ENCODE measurements at places on chromosomes 3 and 15. TPM values are rescaled to one million over a fixed set of nuclear protein-coding genes. Genes with fewer than 3 reads are reported as not detected.

GRCh38 chr15:60134609-60135008, 130.5 kb downstream of the FOXB1 start:
- no peak for DNase-seq
- no peak overlapping the region for H3K4me3 ChIP-seq
- no peaks in the 10 kb centered on the region for H3K4me1 ChIP-seq
- H3K27me3 ChIP-seq = peaks cover 3% of the 10 kb centered on the region
- H3K27ac ChIP-seq = no peak overlapping the region

- no peak overlapping the region for H3K4me3 ChIP-seq
- no peak for DNase-seq
- H3K27ac ChIP-seq = no peak overlapping the region
- H3K27me3 ChIP-seq = no peaks in the 10 kb centered on the region
Observed at GRCh38 chr15:29792426-29793159, 29.7 kb downstream of the TJP1 start.

GRCh38 chr3:143902210-143902609, 53.9 kb upstream of the SLC9A9 start:
- no peaks in the 10 kb centered on the region for H3K27me3 ChIP-seq
- no peaks in the 10 kb centered on the region for H3K4me1 ChIP-seq
- no peak overlapping the region for H3K27ac ChIP-seq
- no peak overlapping the region for H3K4me3 ChIP-seq
- DNase-seq = no peak

GRCh38 chr3:157518881-157519280, 15.7 kb upstream of the VEPH1 start:
- H3K36me3 ChIP-seq = no peaks in the 10 kb centered on the region
- no peak overlapping the region for H3K4me3 ChIP-seq
- H3K4me1 ChIP-seq = no peaks in the 10 kb centered on the region
- no peak for DNase-seq
- no peak overlapping the region for H3K27ac ChIP-seq

- no peak for DNase-seq
- no peaks in the 10 kb centered on the region for H3K4me1 ChIP-seq
- no peak overlapping the region for H3K4me3 ChIP-seq
- H3K27ac ChIP-seq = no peak overlapping the region
- H3K36me3 ChIP-seq = no peaks in the 10 kb centered on the region
- H3K27me3 ChIP-seq = no peaks in the 10 kb centered on the region
Observed at GRCh38 chr15:92772626-92773244, 117.2 kb upstream of the FAM174B start.

- H3K36me3 ChIP-seq = no peaks in the 10 kb centered on the region
- H3K27me3 ChIP-seq = peaks cover 92% of the 10 kb centered on the region
- H3K27ac ChIP-seq = no peak overlapping the region
Observed at GRCh38 chr15:89362203-89363101, 27.8 kb upstream of the POLG start.

DNA sequence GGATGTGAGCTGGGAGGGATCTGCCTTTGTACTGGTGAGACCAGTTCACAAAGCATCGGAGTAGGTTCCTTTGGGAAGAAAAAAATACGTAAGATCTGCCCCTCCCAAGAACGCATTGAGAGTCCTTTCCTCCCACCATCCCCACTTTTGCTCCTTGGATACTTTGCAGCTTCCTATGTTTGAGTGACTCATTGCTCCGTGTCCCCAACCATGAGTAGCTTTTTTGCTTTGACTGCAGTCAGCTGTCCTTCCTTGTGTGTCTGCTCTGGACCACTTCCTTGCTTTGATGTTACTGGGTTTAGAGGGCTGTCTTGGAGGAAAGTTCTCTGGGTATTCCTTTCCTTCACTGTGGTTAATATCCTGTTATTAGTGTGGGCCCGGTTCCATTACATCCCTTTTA, 43.2 kb upstream of the PTPN23 start:
- peaks cover 91% of the 10 kb centered on the region for H3K36me3 ChIP-seq
- no peak overlapping the region for H3K4me3 ChIP-seq
- no peaks in the 10 kb centered on the region for H3K4me1 ChIP-seq
- no peak for DNase-seq
- no peak overlapping the region for H3K27ac ChIP-seq

- no peaks in the 10 kb centered on the region for H3K36me3 ChIP-seq
- H3K4me1 ChIP-seq = no peaks in the 10 kb centered on the region
- H3K4me3 ChIP-seq = no peak overlapping the region
- H3K27me3 ChIP-seq = no peaks in the 10 kb centered on the region
Observed at GRCh38 chr3:75242012-75242735, 422.0 kb upstream of the FRG2C start.

- DNase-seq = no peak
- H3K4me3 ChIP-seq = no peak overlapping the region
- no peaks in the 10 kb centered on the region for H3K36me3 ChIP-seq
- H3K4me1 ChIP-seq = no peaks in the 10 kb centered on the region
Observed at GRCh38 chr15:27826411-27826810, 272.7 kb downstream of the OCA2 start.

DNA sequence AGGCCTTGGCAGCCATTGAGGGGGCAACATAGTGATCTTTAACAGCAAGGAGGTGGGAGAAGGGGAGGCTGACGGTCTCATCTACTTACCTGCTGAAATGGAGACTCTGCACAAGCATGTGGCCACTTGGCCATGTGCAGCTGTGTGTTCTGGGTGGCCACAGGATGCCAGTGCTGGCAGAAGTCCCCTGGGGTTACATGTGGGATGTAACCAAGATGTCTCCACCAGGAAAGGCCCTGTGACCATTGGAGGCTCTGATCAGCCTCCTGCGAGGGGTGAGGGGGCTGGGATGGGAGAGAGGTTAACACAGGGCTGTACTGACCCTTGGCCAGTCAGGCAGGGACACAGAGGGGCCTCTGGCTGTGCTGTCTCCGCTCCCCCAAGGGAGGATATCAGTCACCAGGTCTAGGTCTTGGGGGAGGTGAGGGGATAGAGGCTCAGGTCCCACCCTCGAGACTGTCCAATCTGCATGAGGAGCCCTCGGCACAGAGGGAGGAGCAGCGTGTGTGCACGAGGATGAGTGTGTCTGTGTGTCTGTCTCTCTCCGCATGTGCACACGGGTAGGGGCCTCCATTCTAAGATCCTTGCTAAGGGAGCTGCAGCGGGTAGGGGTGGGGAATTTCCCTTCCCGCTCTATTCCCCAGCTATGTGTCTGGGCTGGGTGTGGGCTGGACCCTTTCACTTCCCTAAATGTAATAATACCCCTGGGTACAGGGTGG, 19.5 kb downstream of the PRKCD start:
- no peaks in the 10 kb centered on the region for H3K27me3 ChIP-seq
- DNase-seq = peak; percentile 92
- no peaks in the 10 kb centered on the region for H3K36me3 ChIP-seq
- H3K27ac ChIP-seq = peak overlapping the region; percentile 63
- peaks cover 40% of the 10 kb centered on the region for H3K4me1 ChIP-seq
- peak overlapping the region; percentile 25 for H3K4me3 ChIP-seq

DNA sequence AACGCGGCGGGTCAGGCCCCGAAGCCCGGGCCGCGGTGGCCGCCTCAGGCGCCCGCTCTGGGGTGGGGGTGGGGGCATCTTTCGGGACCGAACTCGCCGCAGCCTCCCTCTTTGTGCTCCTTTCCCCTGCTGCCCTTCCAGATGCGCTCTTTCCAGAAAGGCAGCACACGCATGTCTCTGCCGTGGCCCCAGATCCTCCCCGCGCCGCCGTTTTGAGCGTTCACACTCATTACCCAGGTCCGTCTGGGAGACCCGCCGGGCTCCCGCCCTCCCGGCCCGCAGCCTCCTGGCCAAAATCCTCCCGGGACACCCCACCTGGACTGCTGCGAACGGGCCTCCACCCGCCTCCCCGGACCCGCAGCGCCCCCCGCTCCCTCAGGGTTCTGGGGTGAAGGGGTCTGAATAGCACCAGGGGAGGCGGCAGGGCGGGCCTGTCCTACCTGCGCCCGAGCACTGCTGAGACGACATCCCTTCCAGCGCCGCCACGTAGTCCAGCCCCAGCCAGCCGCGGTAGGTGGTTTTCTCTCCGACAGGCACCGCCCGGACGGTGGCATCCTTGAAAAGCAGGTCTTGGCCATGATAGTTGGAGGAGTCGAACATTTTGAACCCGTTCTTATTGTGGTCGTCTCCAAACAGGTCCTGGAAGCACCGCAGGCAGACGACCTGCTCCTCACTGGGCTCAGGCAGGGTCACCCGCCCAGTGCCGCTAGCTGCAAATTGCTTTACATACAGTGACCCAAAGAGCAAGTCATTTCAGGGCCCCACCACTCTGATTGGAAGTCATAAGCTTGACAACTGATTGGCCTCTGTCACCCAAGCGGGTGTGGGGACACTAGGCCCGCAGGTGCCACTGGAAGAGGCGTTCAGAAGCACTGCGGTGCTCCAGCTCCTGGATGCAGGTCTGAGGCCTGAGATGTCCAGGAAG, 25.9 kb downstream of the MELTF start:
- no peak for DNase-seq
- H3K27ac ChIP-seq = no peak overlapping the region
- H3K4me1 ChIP-seq = peaks cover 7% of the 10 kb centered on the region
- H3K36me3 ChIP-seq = no peaks in the 10 kb centered on the region
- peak overlapping the region; percentile 24 for H3K4me3 ChIP-seq

DNA sequence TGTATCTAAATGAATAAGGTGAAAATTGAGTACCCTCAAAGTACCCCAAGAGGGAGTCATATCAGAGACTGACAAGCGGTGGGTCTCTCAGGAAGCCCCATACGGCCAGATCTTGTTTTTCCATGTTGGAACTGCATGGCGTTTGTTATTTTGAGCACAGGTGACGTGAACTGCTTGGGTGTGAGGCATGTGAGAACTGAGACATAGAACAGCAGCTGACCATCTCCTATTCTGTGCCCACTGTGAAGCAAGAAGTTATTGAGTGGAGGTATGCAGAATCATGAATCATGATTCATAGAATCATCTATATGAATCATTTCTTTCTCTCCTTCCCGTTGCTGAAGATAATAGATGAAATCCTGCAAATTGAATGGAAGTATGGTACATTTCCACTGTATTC, 4.6 kb downstream of the VPS8 start:
- no peak for DNase-seq
- no peak overlapping the region for H3K4me3 ChIP-seq
- no peaks in the 10 kb centered on the region for H3K27me3 ChIP-seq
- H3K36me3 ChIP-seq = peaks cover 5% of the 10 kb centered on the region
- H3K4me1 ChIP-seq = peaks cover 17% of the 10 kb centered on the region
- H3K27ac ChIP-seq = no peak overlapping the region

GRCh38 chr3:3383461-3383860, 204.0 kb upstream of the CRBN start:
- DNase-seq = no peak
- H3K27ac ChIP-seq = no peak overlapping the region
- no peaks in the 10 kb centered on the region for H3K4me1 ChIP-seq
- no peak overlapping the region for H3K4me3 ChIP-seq
- H3K36me3 ChIP-seq = no peaks in the 10 kb centered on the region
- no peaks in the 10 kb centered on the region for H3K27me3 ChIP-seq

GRCh38 chr3:39502838-39503145, 35.3 kb downstream of the MOBP start:
- H3K36me3 ChIP-seq = no peaks in the 10 kb centered on the region
- no peak overlapping the region for H3K4me3 ChIP-seq
- no peak overlapping the region for H3K27ac ChIP-seq
- no peak for DNase-seq
- H3K4me1 ChIP-seq = no peaks in the 10 kb centered on the region
- peaks cover 11% of the 10 kb centered on the region for H3K27me3 ChIP-seq

- H3K36me3 ChIP-seq = no peaks in the 10 kb centered on the region
- peaks cover 3% of the 10 kb centered on the region for H3K27me3 ChIP-seq
- no peak overlapping the region for H3K27ac ChIP-seq
- DNase-seq = no peak
- H3K4me1 ChIP-seq = peaks cover 4% of the 10 kb centered on the region
- H3K4me3 ChIP-seq = no peak overlapping the region
Observed at GRCh38 chr3:16173283-16174025, 1.0 kb upstream of the GALNT15 start.

- H3K27me3 ChIP-seq = no peaks in the 10 kb centered on the region
- no peak for DNase-seq
- no peaks in the 10 kb centered on the region for H3K36me3 ChIP-seq
- no peak overlapping the region for H3K27ac ChIP-seq
Observed at GRCh38 chr15:101162701-101163483, 89.0 kb downstream of the CHSY1 start.

DNA sequence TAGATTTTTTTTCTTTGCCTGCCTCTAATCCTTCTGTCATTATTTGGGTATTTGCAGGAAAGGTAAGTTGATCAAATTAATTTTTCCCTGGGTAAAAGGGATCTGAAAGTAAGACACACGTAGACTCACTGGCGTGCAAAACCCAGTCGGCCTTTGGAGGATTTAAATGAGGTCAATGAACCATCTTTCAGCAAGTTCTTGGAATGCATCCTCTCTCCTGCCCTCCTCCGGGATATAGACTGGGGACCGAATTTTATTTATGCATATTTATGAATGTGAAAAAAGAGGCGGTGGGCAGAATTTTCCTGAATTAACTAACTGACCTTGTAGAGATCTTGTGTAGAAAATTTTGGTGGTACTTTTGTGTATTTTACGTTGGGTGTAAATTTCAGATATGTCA, 2.2 kb downstream of the CADM2 start:
- no peak overlapping the region for H3K4me3 ChIP-seq
- H3K27ac ChIP-seq = no peak overlapping the region
- peaks cover 17% of the 10 kb centered on the region for H3K4me1 ChIP-seq
- no peaks in the 10 kb centered on the region for H3K36me3 ChIP-seq
- no peak for DNase-seq

DNA sequence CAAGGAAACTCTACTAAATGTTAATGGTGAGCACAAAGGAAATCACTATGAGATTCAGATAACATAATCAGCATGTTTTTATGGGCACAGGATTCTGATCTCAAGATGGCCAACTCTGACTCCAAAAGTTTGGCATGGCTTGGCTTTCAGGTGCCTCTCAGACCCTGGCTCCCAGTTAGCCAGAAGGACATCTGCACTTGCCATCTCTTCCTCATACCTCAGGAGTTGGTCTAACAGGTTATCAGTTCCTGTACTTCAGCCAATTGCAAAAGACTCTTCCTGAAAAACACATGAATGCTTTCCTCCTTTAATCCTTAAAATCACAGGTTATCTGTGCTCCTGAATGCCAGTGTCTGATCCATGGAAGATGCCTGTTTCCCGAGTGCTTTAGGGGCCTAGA, 25.0 kb downstream of the TMPRSS7 start:
- DNase-seq = no peak
- no peaks in the 10 kb centered on the region for H3K36me3 ChIP-seq
- no peak overlapping the region for H3K4me3 ChIP-seq
- no peaks in the 10 kb centered on the region for H3K27me3 ChIP-seq

The CLDN1 gene
- total RNA-seq = not detected

The ACKR2 gene
- total RNA-seq = 1.7 TPM

The APOD gene
- 0.41 TPM for total RNA-seq

The PARP6 gene
- 130 TPM for total RNA-seq

The DCBLD2 gene
- total RNA-seq = 3.5 TPM

The ACOX2 gene
- total RNA-seq = not detected

The CCDC39 gene
- total RNA-seq = not detected

The ROPN1 gene
- total RNA-seq = not detected

The QARS1 gene
- 282 TPM for total RNA-seq
